ENCODE measurements at places on chromosomes 7 and 10.

- DNase-seq: no peak
Measured at GRCh38 chr7:90919816-90920215, 323.7 kb downstream of the CDK14 start.

- DNase-seq: no peak
Measured at GRCh38 chr7:134378562-134378961, 61.8 kb upstream of the SLC35B4 start.

DNA sequence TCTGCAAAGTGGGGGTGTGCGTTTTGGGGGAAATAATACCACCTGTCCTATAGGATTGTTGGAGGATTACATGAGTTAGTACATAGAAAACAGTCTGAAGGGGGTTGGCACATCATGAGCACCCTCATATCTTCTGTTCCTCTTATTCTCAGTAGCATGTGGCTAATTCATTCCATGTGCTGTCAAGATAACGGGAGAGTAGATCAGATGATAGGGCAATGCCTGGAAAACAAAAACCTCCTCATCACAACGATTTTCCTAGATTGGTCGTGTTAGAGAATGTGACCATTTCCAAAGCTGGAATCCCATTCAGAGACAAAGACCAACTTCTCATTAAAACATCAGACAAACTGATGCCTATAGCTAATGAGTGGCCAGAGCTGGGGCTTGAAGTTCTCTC is 50.6 kb downstream of the FAM241B start:
- no peak for DNase-seq

DNA sequence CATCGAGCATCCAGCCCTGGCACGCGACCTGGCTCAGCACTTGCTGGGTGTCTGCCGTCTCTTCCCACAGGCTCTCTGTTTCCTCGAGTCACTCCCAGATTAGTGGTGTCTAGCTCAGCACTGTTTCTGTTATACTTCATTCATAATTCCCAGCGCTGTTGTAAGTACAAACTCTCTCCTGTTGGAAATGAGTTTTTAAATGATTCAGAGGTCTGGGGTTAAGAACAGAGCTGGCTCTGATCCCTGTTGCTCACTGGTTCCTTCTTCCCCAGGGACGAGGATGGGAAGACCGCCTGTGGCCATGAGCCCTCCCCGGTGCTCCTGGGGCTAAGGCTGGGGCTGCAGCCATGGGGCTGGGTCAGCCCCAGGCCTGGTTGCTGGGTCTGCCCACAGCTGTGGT is 17.3 kb upstream of the C10orf95 start:
- DNase-seq: no peak

DNA sequence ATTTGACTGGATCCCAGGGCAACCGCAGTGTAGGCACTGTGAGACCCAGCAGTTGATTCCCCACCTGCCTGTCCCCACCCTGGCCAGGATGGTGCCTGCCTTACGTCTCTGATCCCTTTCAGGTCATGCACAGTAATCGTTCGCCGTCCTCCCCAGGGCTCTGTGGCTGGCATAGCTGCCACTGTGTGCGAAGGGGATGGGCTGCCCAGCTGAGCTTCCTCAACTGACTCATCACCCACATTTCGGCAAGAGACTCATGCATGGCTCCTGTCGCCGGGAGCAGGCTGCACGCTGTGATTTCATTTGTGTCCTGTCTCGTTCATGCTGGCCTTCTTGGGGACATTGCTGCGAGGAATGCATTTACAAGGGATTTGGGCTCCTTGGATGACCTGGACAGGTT is 252.4 kb downstream of the KLF6 start:
- DNase-seq: no peak

GRCh38 chr7:71896535-71896934 is 515.6 kb downstream of the CALN1 start:
- DNase-seq: no peak

GRCh38 chr10:55852900-55853299 is 508.2 kb downstream of the ZWINT start:
- no peak for DNase-seq

- no peak for DNase-seq
Measured at GRCh38 chr10:123642697-123643096, 23.5 kb upstream of the GPR26 start.

DNA sequence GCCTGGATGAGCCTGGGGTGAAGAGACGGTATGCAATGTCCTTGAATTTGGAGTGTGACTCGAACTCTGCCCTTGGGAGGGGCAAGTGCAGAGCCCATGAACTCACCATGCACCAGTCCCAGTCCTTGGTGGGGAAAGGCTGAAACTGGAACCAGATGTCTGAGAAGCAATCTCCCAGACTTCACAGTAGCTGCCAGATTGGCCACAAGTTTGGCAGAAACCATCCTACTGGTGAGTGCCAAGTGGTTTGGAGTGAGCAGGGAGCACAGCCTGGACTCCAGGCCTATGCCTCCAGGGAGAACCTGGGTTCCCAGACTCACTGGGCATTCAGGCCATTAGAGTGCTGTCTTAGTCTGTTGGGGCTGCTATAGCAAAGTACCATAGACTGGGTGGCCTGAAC is 99.6 kb upstream of the LYZL1 start:
- no peak for DNase-seq

- DNase-seq: no peak
Measured at GRCh38 chr7:7816816-7817536, 98.6 kb upstream of the RPA3 start.

GRCh38 chr7:153381275-153382040 is 621.9 kb downstream of the ACTR3B start:
- no peak for DNase-seq

GRCh38 chr10:23158370-23158769 is 33.7 kb upstream of the PTF1A start:
- no peak for DNase-seq

DNA sequence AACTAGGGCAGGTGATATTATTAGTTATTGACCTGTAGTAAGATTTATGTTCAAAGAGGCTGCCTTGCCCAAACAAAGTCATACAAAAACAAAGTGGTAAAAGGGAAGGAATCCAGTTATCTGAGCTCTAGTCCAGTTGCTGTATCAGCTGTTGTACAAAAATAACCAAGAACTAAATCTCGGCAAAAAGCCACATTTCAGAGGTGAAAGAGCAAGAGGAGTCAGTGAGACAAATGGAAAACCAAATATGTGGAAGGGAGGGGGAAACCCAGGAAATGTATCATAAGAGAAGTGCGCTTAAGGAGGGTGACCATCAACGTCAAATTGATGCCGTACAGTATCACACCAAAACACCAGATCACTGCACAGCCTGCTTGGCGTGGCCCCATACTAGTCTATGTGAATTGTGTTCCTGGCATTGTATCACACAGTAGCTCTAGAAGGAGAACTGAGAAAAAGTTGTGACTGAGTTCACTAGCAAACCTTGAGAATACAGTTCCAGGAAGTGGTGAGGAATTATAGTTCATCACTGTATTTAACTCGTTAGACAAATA is 6.4 kb downstream of the AGBL3 start:
- DNase-seq: no peak

DNA sequence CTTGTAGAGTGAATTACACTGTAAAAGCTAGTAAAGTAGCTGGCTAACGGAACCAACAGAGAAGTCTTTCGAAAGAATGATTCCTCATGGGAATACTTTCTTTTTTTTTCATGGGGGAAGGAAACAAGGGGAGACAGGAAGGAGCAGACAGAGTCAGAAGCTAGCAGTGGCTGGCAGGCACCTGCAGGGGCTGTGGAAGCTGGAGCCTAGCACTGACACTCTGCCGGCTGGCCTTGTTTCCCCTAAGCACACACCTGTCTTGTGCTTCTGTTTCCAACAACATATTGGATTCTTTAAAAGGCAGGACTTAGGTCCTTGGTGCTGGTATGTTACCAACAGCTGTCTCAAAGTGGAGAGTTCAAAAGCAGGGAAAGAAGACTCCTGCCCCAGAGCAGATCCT is 24.7 kb downstream of the NOD1 start:
- DNase-seq: no peak

DNA sequence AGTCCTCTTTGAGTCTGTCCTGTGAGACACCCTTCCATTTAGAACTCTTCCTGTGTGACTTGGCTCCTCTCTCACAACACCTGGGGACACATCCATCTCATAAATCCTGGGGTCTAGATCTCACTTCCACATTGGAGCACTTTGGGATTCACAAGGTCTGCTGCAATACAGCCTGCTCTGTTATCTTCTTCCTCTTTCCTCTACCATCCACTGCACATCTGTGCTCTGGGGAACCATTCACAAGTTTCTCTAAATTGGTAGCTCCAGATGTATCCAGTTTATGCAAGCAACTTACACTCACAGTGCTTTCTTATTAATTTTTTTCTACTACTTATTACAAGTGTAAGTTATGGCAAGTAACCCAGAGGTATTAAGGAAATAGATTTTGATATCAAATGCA is 5.5 kb upstream of the FIGNL1 start:
- no peak for DNase-seq

GRCh38 chr10:46520941-46521340 is 35.5 kb downstream of the GPRIN2 start:
- no peak for DNase-seq

DNA sequence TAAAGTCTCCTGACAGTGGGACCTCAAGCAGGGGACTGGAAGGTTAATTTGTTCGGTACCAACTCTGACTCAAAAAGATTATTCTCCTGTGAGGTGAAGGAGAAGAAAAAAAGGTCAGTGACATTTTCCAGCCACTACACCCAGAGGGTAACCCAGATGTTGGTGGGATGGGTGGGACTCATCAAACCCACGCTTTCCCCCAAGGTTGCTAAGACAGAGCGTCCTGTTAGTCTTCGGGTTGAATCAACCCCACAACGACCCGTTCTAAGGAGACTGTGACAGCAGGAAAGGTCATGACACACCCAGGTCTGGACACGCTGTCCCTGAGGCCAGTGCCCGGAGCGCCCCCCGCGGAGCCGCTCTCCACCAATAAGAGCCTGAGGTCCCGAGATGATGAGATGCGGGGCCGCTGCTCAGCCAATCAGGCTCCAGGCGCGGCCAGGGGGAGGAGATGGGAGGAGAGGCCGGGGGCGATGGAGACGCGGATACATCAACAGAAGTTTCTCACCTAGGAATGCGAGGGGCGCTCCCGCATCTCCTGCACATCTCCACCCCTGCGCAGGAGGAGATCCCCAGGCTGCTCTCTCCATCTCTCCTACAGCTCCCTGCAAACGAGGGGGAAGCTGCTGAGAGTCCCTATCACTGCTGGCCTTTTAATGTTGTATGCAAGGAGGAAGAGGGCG is at the start of gene WNT16:
Gene WNT16, plus strand, starts transcription at position 493 of the 683 bp plus-strand sequence. CDS start 293 bp downstream, outside the sequence.
- no peak for DNase-seq

DNA sequence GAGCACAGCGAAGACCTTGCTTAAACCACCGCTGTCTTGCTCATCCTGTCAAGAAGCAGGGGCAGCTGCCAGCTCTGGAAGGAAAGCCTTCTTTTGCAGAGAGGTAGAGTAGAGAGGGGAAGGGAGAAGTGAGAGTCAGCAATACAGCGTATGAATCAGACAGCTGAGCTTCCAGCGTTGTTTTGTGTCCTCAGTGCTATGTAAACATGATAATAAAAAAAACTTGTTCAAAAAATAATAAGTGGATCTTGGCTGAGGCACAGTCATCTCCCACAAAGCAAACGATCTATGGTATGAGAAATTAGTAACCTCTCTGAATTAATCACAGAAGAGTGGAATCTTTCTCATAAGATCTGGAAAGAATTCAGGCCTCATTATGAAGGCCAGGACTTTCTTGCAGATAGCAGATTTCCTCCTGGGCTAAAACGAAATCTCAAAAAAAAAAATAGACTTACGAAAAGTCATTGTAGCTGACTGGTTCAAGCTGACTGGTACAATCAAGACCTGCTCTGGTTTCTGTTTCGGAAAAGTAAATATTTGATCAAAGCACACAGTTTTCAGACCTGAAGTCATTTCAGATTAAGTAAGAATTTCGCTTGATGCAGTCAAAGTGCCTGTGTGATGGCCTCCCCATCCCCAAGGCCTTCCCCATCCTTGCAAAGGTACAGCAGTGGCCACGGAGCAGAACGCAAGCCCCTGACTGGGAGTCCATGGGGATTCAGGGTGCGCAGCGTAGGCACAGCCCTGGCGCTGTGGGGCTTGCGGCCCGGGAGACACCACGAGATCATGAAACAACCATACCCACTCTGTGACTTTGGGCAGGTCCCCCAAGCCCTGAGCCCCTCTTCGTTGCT is 29.4 kb downstream of the CHST15 start:
- DNase-seq: no peak

DNA sequence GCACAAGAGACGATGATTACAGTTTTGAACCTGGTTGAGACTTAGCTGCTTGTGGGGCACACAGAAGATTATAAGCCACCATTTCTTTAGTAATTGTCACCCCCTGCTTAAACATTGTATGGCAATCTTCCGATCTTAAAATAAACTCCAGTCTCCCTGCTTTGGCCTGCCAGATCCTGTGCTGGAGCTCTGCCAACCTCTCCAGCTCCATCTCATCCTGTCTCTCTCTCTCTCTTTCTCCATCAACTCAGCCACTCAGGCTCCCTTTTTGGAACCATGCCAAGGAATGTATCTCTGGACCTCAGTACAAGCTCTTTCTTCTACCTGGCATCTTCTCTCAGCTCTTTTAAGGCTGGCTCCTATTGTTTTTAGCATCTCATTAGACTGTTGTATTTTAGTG is 1053.2 kb downstream of the REEP3 start:
- DNase-seq: no peak

DNA sequence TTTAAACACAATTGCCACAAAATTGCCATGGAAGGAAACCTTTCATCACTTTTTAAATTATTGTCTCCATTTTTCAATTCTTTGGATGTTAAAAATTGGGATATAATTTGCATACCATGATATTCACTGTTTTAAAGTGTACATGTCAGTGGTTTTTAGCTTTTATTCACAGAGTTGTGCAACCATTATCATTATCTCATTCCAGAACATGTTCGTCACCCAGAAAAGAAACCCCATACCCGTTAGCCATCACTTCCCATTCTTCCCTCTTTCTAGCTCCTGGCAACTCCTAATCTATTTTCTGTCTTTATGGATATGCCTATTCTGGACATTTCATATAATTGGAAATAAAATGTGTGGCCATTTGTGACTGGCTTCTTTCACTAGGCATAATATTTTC is 260.3 kb upstream of the FERD3L start:
- DNase-seq: no peak

DNA sequence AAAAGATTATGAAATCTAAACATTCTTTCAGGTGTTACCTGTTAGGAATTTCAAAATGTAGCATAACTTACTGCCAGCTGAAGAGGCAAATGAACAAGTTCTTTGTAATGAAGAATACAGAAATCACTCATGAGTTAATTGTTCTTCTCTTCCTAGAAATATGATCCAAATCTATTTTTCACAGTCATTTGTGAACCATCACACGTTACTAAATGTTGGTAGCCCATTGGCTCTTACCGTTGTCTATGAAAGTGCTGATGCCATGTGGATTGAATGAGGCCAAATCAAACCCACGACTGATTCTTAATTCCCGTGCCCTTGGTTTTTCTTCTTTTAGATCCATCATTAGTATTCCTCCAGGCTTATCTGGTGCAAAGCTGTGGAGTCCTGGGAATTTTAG is 15.9 kb upstream of the PON3 start:
- DNase-seq: no peak

- no peak for DNase-seq
Measured at GRCh38 chr10:119679480-119679829, 28.3 kb downstream of the BAG3 start.
